Stimulated activated CD8-positive, alpha-beta memory T cell treated with anti-CD3 and anti-CD28 coated beads, Interleukin-2, amount 100 ng/mL, for 1 hour (primary cell): ENCODE measurements at places on chromosomes 16 and 17.

- DNase-seq = no peak
Measured at GRCh38 chr17:34673995-34674890, 94.9 kb downstream of the TMEM132E start.

DNA sequence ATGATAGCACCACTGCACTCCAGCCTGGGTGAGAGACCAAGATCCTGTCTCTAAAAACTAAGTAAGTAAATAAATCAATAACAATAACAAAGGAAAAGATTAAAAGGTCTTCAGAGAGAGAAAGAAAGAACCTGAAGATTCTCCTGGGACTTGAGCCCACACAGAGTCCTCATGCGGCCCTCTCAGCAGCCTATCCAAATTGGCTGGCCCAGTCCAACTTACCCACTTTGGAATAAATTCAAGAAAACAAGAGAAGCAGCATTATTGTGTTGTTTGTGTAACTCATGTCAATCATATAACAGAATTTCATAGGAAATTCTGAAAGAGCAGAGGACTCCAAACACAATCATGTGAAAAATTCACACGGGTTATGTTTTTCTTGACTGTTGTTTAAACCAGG is 3.8 kb downstream of the SLX4 start:
- no peak for DNase-seq

DNA sequence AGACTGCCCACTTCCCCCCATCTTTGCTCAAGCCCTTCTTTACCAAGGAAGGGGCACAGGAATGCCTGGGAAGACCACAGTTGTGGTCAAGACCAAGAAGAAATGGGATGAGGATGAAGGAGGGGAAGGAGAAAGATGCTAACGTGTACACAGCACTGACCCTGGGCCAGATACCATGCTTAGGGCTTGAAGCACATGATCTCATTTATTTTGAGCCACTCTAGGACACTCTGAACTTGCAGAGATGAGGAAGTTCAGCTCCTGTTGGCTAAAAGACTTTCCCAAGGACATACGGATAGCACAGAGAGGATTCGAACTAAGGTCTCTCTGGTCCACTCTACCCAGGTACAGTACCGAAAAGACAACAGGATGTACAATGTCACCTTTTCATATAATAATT is 42.6 kb downstream of the PIK3R5 start:
- DNase-seq = no peak

- no peak for DNase-seq
Measured at GRCh38 chr16:16137110-16137509, 86.2 kb downstream of the ABCC6 start.

GRCh38 chr17:1095090-1095852 is 84.5 kb downstream of the ABR start:
- no peak for DNase-seq

- no peak for DNase-seq
Measured at GRCh38 chr17:30225112-30225511, 10.4 kb downstream of the SLC6A4 start.

DNA sequence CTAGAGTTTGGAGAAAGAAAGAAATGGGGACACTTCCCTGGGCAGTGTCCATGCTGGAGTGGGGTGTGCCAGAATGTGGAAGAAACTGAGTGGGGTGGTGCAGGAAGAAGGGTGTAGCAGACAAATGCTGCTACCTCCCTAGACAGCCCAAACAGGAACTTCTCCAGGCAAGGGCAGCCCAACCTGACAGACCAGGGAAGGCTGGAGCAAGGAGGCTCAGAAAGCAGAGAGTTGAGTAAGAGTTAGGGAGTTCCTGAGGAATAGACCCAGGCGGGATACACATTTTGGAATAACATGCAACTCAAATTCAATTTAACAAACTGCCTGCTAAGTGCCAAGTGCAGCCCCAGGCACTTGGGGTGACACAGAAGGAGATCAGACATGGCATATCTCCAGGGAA is 1.0 kb upstream of the MYO18A start:
- no peak for DNase-seq

DNA sequence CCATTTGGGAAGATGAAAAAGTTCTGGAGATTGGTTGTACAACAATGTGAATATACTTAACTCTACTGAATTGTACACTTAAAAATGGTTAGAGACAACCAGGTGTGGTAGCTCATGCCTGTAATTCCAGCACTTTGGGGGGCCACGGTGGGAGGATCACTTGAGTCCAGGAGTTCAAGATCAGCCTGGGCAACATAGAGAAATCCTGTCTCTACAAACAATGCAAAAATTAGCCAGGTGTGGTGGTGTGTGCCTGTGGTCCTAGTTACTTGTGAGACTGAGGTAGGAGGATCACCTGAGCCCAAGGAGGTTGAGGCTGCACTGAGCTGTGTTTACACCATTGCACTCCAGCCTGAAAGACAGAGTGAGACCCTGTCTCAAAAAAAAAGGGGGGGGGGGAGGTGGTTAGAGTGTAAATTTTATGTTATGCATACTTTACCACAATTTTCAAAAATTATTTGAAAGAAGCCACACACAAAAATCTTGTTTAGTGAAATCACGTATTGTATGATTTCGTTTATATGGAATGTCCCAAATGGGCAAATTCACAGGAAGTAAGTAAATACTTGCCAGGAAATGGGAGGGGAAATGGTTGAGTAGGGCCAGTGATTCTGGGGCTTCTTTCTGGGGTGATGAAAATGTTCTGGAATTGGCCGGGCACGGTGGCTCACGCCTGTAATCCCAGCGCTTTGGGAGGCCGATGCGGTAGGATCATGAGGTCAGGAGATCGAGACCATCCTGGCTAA is 37.1 kb upstream of the AMZ2 start:
- DNase-seq = no peak

DNA sequence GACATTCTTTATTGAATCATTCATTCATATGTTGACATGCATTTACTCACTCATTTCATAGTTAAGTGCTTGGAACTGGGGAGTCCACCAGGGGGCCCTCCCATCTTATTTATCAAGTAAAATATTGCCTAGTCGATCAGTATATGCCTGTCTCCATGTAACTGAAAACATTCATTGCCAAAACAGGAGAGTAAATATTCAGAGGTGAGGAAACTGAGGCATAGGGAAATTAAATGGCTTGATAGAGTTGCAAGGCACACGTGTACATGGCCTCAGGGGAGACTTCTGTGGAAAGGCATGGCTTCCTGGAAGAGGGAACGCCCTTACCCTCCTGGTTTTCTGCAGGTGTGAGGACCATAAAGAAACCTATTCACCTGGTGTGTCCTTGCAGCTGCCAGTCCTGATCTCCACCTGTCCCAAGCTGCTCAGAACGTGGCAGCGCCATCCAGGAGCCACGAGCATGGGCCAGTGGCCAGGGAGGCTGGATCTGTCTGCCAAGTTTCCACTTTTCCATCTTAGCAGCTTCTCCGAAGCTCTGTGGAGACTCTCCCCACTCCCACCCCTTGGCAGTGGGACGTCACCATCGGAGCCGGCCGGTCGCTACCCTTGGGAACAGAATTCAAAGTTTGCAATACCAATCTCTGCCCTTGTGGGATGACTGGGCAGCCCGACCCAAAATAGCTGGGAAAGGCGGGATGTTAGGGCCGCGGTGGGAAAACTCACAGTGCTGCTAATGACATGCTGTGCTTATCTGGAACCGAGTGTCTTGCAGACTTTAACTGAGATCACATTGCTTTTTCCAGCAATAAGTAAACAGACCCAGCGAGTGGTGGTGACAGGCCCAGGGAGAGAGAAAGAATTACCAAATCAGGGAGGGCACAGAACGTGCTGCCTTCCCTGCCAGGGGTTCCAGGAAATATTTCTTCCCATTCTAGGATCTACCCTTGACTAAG is 4.1 kb upstream of the C1QTNF1 start:
- no peak for DNase-seq

- DNase-seq = no peak
Measured at GRCh38 chr16:86038926-86039310, 140.0 kb downstream of the IRF8 start.

- DNase-seq = no peak
Measured at GRCh38 chr17:33299115-33299514, 6.0 kb upstream of the ASIC2 start.

- DNase-seq = peak; percentile 24
Measured at GRCh38 chr17:39231591-39232551, 6.1 kb upstream of the STAC2 start.

DNA sequence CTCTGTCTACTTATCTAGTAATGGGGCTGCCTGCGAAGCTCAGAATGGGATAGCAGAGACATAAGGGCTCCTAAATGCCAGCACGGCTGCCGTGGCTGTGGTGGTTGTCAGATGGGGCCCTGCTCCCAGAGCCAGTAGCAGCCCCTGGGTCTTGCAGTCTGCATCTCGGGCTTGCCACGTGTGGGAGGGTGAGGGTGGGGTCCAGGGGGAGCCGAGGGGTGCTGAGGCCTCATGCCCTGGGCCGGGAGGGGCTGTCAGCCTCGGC is 88.8 kb upstream of the GSE1 start:
- no peak for DNase-seq

GRCh38 chr17:9255833-9256232 is 234.5 kb downstream of the NTN1 start:
- no peak for DNase-seq

DNA sequence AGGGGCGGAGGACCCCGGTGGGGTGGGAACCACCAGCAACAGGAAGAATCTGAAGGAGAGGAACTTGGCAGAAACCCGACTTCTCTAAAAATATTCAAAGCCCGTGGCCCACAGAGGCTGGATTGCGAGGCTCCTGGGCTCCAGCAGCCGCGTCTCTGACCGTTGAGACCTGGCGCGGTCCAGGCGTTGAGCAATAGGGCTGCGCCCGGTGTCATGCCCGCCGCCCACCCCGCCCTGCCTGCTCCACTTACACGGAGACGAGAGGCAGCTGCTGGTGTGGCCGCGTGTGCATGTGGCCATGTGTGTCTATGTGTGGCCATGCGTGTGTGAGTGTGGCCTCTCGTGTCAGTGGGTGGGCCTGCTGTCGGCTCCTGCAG is 83.6 kb downstream of the IRF8 start:
- no peak for DNase-seq

- no peak for DNase-seq
Measured at GRCh38 chr16:17205279-17206211, 265.2 kb downstream of the XYLT1 start.

- no peak for DNase-seq
Measured at GRCh38 chr16:87202346-87202745, 114.8 kb downstream of the C16orf95 start.

DNA sequence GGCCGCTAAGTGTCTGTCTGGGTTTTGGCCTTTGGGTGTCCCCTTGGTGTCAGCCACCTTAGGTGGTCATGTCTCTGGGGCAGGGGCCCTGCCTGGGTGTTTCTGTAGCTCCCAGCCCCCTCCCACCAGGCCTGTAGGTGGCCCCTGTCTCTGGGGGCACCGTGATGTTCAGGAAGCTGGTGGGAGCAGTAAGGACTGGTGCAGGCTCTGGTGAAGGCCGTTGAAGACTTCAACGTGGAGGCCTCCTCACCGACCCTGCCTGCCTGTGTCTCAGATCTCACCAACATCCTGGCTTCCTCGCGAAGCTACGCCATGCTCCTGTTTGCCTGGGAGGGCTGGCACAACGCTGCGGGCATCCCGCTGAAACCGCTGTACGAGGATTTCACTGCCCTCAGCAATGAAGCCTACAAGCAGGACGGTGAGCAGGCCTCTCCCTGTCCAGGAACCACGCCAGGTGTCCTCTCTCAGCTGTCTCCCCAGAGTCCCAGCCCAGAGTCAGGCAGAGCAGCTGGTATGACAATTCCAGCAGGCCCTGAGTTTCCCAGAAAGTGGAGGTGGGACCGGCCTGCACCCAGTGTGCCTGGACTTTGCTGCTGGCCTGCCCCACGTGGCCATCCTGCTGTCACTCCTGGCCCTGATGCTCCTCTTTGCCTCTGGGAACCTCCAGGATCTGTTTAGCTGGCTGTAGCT is 2.8 kb downstream of the ACE start:
- DNase-seq = no peak

- no peak for DNase-seq
Measured at GRCh38 chr17:50110591-50111349, 15.6 kb downstream of the PDK2 start.

DNA sequence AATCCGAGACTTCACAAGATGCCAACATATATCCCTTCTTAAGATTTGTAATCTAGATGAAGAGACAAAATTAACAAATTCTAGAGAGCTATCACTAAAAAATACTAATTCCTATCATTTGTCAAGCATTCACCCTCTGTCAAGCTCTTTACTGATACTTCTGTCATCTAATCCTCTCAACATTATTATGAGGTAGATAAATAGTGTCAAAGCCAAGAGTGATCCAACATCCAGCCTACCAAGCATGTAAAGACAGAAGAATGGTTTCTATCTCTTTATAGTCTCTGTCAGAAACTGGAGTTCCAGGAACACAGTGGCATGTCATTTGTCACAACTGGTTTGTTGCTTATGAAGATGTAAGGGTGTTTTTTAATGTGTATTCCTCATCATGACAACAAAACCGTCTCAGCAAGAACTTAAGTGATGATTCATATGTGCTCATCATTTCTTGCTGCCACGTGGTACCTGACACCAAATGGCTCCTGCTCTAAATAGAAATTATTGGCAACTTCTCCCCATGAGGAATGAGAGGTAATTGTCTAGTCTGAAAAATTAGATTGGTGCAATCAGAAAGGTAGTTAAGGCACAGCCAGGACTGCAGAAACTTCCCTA is 196.8 kb downstream of the TOX3 start:
- no peak for DNase-seq

- no peak for DNase-seq
Measured at GRCh38 chr17:33292201-33292980, 704 bp downstream of the ASIC2 start.

- no peak for DNase-seq
Measured at GRCh38 chr17:75605790-75606189, 18.2 kb downstream of the MYO15B start.

- DNase-seq = no peak
Measured at GRCh38 chr16:49354991-49355390, 18.6 kb upstream of the C16orf78 start.

GRCh38 chr17:8630802-8631553 is 453 bp upstream of the MYH10 start:
- DNase-seq = peak; percentile 57

- no peak for DNase-seq
Measured at GRCh38 chr16:20884240-20884556, 16.0 kb downstream of the DCUN1D3 start.

DNA sequence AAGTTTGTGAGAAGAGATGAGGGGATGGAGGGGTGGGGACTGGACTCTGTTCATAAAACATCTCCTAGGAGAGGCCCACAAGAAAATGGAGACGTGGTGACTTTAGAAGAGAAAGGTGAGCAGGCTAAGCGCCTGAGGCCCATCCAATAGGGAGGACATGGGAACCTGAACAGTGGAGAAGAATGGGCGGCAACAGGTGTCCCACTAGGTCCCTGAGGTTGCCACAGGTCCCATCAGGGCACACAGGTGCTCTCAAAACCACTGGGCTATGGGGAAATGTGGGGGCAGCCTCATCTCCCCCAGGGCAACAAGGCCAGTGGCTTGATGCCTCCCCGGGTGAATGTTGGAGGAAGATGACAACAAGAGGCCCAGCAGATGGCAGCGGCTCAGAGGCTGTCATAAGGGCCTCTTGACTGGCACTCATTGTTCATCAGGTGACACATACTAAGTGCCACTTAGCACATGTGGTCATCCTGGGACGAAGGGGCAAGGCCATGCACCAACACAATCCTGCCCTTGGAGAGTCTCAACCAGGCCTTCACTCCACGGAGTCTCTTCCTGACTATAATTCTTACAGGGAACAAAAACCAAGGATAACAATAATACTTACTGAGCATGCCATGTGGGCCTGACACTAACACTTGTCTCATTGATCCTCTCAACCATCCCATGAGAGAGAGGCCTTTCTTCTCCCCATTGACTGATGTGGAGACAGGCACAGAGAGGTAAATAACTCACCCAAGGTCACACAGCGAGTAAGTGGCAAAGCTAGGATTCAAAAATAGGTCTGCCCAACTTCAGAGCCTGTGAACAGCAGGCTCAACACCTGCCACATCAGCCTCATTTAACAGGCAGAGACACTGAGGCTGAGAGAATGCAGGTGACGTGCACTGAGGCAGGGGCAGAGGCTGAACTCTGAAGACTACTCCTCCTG is 38.0 kb downstream of the CUEDC1 start:
- no peak for DNase-seq
